ENCODE measurements at places on chromosomes 11 and 22.
A peak's percentile ranks its signal among the peaks of the same experiment; 100 is the strongest.

DNA sequence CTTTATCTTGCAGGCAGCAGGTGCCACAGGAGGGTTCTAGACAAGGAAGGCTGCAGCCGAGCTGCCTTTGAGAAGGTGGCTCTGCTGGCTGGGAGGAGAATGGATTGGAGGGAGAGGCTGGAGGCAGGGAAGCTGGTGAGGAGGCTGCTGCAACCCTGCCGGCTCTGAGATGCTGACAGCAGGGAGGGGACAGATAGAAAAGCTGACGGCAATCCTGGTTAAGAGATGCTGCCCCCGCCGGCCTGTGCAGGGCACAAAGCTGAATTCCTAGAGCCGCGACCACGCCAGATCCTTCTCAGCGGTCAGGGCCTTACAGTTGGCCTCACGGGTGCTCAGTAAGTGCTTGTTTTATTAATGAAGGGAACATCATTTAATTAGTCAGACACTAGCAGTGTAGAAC, 105.4 kb downstream of the CACNA1I start:
- no peak for DNase-seq

GRCh38 chr11:64219354-64219684, 6.7 kb downstream of the TRPT1 start:
- DNase-seq: no peak

DNA sequence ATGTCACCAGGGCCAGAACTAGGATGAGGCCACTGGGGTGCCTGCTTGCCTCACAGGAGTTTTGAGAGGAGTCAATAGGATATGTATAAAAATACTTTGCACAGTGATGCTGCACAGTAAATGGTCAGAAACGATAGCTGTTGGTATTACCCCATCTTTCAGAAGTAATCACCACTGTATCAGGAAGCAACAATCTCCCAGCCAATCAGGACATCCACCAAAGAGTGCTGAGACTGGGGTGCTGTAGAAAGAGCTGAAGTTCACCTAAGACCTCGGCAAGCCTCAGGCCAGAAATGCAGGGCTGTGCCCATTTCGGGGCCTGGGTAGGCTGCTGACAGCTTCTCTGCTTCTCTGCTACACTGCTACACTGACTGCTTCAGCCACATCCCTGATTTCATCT, 17.4 kb downstream of the LMO2 start:
- no peak for DNase-seq

- no peak for DNase-seq
These were observed 10.7 kb downstream of the TAB1 start for GRCh38 chr22:39410264-39410663.

DNA sequence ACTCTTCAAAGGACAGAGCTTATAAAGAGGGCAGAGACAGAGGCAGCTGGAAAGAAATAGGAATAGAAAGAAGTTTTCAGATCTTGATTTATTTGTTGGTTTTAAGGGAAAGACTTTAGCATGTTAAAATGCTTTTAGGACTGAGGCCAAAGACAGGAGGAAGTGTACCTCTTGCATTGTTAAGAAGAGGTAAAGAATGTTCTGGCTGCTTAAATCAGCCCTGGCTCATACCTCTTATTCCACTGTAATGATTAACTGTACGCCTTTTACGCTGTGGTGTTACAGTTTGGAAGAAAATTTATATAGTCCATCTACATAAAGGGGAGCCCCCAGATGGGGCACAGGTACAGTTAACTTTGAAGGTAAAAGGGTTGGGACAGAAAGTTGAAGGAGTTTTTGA, 10.1 kb upstream of the MPZL2 start:
- DNase-seq: no peak

DNA sequence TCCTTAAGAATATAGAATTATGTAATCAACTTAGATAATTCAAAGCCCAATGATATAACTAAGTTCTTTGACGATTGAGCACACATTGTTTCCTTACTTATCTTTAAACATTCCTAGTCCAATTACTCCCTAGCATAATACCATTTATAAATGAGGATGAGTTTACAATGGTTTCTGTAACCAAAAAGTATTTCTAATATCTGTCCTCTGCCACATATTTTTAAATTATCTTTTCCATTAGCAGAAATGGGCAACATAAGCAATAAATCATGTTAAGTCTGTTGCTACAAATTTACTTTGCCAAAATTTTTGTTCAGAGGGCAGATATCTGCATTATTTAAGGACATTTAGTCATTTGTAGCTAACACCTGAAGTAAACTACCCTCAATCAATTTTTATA, 6.7 kb downstream of the CREBZF start:
- DNase-seq: no peak

DNA sequence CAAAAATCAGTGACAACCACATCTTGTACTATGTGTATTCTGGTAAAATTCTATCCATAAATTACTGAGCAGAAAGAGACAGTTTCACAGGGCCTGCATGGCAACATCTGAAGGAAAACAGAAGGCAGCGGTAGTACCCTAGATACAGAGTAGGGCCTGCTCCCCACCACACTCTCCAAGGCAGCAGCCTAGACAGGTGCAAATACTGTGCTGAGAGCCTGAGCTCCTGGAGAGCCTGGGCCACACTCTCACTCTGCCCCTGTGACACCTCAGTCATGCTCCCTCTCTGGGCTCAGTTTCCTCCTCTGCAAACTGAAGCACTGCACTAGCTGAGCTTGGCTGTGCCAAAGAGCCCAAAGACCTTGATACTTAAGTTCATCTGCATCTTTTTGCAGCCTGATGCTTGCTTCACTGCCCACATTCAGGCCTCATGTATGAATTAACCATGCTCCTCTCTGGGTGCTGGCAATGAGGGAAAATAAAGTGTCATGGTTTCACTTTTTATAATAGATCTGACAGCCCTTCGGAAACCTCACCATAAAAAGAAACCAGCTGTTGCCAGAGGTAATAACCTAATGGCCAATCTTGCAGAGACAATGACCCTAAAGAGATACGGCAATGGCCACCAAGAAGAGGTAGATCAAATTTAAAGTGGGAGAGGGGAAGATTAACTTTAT, 104.7 kb downstream of the PLEKHA7 start:
- no peak for DNase-seq

GRCh38 chr11:130156108-130157022, 3.2 kb upstream of the ST14 start:
- DNase-seq: no peak

DNA sequence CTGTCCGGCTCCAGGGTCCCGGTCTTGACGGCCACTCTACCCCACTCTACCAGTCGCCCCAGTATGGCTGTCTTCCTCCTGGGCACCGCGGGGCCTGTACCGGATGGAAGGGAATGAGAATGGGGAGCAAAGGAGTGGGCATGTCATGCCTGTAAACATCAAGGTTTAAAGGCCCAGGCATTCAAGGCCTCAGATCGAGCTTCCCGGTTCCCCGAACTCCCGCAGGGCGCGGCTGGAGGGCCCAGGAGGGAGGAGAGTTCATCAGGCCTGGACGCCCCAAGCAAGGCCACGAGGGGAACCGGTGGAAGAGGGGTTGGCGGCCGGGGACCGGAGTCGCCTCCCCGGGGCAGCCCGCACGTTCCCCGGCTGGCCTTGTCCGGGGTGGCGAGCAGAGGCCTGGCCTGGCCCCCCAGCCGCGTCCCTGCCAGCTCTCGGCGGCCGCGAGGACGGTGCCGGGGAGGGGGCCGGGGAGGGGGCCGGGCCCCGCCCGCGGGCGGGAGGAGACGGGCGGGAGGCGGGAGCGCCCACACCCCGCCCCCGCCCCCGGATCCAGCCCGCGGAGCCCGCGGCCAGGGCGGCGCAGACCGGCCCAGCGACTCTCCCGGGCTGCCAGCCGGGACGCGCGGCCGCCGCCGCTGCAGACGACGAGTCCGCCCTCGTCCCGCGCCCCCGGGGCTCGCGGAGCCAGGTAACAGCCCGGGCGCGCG, at the start of gene CDC42EP1:
TSS of gene CDC42EP1 (plus strand) at position 580 of the 707 bp plus-strand sequence. CDS start 5,870 bp downstream, outside the sequence.
- DNase-seq: no peak

DNA sequence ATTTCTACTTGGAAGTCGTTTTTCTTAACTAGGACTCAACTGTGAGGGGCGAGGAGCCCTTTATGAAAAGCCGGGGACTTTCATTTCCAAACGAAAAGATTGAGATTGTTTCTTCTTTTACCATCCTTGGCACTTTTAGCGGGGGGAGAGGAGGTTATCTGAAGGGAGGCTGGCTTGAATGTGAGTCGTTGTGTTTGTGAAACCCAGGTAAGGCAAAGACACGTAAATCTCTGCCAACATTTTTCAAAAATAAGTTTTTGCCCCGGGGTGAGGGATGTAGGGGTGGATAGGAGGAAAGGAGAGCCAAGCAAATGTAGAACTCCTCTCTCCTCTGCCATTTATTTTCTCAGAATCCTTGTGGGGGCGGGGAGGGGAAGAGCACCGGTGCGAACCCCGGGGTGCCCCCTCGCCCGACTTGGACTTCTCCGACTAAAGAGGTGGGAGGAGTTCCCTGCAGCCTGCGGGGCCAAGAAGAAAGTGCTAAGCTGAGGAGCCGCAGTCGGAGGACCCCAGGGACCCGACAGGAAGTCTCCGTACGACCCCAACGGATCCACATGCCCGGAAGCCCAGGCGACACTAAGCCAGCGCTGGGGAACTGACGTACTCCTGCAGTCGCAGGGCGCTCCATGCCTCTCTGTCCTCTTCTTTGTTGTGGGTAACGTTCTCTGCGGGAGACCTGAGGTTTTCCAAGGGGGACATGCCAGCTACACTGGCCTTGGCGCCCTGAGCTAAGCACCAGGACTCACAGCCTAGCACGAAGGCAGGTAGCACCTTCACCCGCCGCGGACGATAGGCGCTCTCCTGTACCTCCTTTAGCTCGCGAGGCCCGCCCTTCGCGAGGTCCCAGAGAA, 2.4 kb upstream of the WT1 start:
- DNase-seq: no peak

- DNase-seq: no peak
These were observed 102.7 kb downstream of the MRTFA start for GRCh38 chr22:40533712-40534378.

- DNase-seq: no peak
These were observed 4.0 kb upstream of the HDAC10 start for GRCh38 chr22:50255099-50255498.

- no peak for DNase-seq
These were observed at the start of gene CASP1 for GRCh38 chr11:105034813-105035620. Gene CASP1, minus strand, starts transcription at chr11:105035144. Its CDS starts 31 bp downstream, at chr11:105035113.

GRCh38 chr11:10114593-10115404, 179.2 kb downstream of the SBF2 start:
- DNase-seq: peak; percentile 22

DNA sequence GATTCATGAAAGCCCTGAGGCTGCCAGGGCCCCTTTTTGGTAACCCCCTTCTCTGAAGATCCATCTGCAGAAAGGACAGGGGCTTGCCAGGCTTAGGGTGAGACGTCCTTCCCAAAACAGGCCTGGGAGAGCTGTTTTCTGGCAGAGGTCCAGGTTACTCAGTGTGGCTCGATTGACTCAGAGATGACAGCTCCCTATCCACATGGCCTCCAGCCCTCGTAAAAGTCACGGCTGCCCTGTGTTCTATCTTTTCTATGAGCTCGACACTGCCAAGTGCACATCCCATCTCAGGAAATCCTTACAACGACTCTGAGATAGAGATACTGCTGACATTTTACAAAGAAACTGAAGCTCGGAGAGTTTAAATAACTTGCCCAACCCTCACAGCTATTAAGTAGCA, 20.4 kb downstream of the ADAMTS8 start:
- DNase-seq: no peak

- DNase-seq: no peak
These were observed 26.1 kb upstream of the APLP2 start for GRCh38 chr11:130043575-130043974.

- DNase-seq: no peak
These were observed 19.9 kb downstream of the MADD start for GRCh38 chr11:47289856-47290255.

DNA sequence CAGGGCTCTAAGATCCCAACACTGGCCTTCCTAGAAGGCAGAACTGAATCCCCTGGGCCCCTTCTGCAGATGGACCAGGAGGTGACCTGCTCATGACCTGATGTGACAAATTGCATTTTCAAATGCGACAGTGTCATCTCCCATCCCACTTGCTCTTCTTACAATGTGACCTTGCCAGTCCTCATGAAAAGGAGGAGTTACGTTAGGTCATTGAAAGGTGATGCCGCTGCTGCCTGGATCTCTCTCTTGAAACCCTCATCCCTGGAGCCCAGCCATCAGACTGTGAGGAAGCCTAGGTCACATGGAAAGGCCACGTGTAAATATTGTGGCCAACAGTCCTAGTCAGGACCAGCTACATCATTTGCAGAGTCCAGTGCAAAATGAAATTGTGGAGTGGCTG, 5.7 kb upstream of the C1QTNF4 start:
- no peak for DNase-seq

- DNase-seq: no peak
These were observed 15.3 kb downstream of the RTL6 start for GRCh38 chr22:44482776-44483175.

DNA sequence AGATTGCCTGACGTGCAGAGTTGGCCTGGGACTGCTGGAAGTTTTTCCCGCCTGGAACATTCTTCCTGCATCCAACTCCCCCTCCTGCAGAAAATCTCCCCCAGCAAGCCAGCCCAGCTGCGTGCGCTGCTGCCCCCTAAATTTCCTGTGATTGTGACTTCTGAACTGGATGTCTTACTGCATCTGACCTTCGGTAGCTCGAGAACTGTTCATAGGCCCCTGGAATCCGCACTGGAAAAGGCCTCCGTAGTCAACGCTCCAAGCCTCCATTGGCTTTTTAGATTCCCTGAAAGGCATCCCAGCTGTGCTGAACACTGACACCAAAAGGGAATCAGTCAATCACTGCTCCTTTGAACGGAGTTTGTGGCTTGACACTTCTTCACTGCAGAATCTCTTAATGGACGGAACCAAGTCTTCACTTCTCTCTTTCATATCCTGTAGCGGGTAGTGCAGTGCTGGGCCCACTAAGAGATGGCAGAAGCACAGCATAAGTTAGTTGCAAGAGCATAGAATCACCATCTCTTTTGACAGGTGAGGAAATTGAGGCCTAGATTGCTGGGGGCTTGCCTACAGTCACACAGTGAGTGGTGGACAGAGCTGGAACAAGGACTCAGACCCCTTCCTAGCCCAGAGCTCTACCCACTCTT, 14.2 kb upstream of the RASD2 start:
- no peak for DNase-seq

- no peak for DNase-seq
These were observed 10.0 kb downstream of the MMP7 start for GRCh38 chr11:102520514-102520913.

GRCh38 chr11:113906038-113906437, 1.4 kb downstream of the HTR3B start:
- peak; percentile 55 for DNase-seq

DNA sequence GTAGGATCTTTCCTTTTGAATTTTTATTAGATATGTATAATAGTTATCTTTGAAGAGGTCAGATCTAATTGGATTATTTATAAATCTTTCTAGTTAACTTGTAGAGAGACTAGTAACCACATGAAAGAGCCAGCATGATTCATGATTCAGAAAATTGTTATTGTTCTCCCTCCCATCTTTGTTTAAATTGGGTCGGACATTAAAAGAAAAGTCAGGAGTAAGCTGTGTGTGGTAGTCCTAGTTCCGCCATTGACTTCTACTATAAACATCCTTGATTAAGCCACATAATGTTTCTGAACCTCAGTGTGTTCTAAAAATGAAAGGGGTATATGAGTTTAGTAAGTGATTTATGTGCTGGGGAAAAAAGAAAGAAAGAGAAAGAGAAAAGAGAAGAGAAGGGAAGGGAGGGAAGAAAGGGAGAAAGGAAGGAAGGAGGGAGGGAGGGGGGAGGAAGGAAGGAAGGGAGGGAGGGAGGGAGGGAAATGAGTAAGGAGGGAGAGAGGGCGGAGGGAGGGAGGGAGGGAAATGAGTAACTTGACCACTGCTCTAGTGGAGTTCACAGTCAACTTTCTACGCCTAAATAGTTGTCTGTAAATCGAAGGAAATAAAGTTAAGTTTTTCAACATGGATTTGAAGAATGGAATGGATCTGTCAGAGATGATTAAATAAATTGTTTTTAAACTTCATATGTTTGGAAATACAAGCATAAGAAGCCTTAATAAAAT, 32.9 kb downstream of the SIK2 start:
- no peak for DNase-seq

GRCh38 chr22:22161924-22162851, 82.4 kb upstream of the VPREB1 start:
- no peak for DNase-seq

All from HuH-7 (cell line).